Colonic mucosa (tissue), 4 donors: ENCODE measurements at places on chromosomes 3 and 15. TPM values are rescaled to one million over a fixed set of nuclear protein-coding genes. Genes with fewer than 3 reads are reported as not detected.

Gene NR2E3
- total RNA-seq = 0.35 TPM

Gene ITIH3
- 0.32 TPM for total RNA-seq

DNA sequence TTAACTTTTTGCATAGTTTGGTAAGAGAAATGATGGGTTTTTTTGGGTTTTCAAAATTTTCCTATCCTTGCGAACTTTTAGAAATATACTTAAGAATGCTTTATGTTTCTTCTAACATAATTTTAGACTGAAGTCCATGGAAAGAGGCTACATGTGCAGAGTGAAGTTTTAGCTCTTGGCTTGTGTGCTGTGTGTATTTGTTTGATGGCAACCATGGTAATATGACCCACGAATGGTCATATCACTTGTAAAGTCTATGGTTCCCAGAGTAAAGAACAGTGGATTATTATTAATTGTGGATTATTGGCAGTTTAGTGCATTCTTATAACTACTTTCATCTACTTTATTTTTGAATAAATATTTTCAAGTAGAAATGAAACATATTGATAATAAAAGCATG is 124.0 kb upstream of the GOLGA6L4 start:
- no peak for DNase-seq

- no peak for DNase-seq
These were observed 5.2 kb downstream of the HTR3C start for GRCh38 chr3:184058029-184058428.

DNA sequence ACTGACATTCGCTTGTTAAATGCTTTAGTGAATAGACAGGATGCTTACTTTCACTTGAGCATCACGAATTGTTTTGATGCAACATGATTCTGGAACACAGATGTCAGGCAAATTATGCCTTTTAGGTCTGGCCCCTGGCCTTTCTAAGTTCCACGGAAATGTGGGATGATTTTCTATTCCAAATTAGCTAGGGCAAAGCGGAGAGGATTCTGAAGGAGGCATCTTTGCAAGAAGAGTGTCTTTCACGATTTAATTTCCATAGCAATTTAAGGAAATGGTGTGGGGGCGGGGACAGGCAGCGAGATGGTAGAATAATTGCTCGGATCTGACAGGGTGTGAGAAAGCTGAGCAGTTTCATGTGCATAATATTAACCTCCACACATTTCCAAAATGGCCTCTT is 238.5 kb upstream of the KCNMB2 start:
- DNase-seq = no peak

GRCh38 chr15:77706482-77707244 is 74.0 kb upstream of the LINGO1 start:
- no peak for DNase-seq
